ENCODE measurements at places on chromosomes 6 and 20. TPM values are rescaled to one million over a fixed set of nuclear protein-coding genes. Genes with fewer than 3 reads are reported as not detected.

The CRISP3 gene
- not detected for total RNA-seq

The PRRC2A gene
- 224 TPM for total RNA-seq

The PTPRK gene
- 13.8 TPM for total RNA-seq

The CCR6 gene
- 0.17 TPM for total RNA-seq

- H3K27ac ChIP-seq, result no peak overlapping the region
- no peak overlapping the region for H3K4me3 ChIP-seq
- H3K36me3 ChIP-seq, result no peaks in the 10 kb centered on the region
- DNase-seq, result no peak
- H3K27me3 ChIP-seq, result peaks cover 8% of the 10 kb centered on the region
Observed at GRCh38 chr20:23649830-23650417, 12.2 kb upstream of the CST3 start.

- H3K27me3 ChIP-seq, result no peaks in the 10 kb centered on the region
- peak; percentile 76 for DNase-seq
- peaks cover 17% of the 10 kb centered on the region for H3K36me3 ChIP-seq
- H3K4me3 ChIP-seq, result peak overlapping the region; percentile 91
Observed at GRCh38 chr6:160520043-160520904, 143.8 kb downstream of the LPA start.

- H3K27ac ChIP-seq, result no peak overlapping the region
- DNase-seq, result no peak
- no peaks in the 10 kb centered on the region for H3K36me3 ChIP-seq
- no peaks in the 10 kb centered on the region for H3K4me1 ChIP-seq
Observed at GRCh38 chr6:56790414-56790813, 147.7 kb upstream of the DST start.

The TP53TG5 gene
- total RNA-seq, result not detected

DNA sequence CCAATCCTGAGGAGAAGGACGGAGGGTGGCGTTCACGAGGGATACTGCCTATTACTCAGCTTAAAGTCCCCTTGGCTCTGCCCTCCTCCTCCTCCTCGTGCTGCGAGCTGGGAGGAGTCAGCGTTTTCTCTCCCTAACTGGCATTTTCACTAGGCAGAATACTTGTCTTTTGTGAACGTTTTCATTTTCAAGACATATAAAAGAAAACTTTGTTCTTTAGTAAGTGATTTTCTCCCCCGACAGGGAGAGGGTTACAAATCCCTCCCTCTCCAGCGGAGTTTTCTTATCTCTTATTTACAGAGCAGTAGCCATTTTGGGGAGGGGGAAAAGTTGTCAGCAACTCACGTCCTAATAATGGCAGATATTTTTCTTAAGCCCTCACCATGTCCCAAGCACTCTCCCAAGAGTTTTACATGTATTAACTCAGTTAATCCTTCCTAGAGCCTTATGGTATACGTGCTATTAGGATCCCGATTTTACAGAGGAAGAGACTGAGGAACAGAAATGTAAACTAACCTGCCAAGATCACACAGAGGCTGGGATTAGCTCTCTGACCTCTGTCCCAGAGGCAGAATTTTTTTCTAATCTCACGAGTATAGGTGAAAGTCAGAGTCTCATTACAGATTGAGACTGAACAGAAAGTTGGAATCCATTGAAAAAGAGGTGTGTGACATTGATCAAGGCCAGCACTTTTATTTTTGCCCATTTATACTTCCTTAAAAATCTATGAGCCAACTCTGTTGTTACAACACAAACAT, 30.0 kb upstream of the ZNF217 start:
- no peaks in the 10 kb centered on the region for H3K27me3 ChIP-seq
- no peak for DNase-seq
- peak overlapping the region; percentile 81 for H3K27ac ChIP-seq

DNA sequence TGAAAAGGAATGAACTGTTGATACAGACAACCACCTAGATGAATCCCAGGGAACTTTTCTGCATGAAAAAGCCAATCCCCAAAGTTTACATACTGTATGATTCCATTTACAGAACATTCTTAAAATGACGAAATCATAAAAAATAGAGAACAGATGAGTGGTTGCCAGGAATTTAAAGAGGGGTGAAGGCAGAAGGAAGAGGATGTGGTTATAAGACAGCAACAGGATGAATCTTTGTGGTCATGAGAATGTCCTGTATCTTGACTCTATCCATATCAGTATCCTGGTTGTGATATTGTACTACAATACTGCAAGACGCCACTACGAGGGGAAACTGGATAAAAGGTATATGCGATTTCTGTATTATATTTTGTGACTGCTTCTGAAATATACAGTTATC, 70.1 kb upstream of the EMILIN3 start:
- H3K4me1 ChIP-seq, result peaks cover 26% of the 10 kb centered on the region
- H3K4me3 ChIP-seq, result peak overlapping the region; percentile 73
- peak overlapping the region; percentile 68 for H3K27ac ChIP-seq
- DNase-seq, result no peak

Measured in natural killer cell treated with Interleukin-12 subunit alpha and Interleukin-12 subunit beta and Interleukin-15 and Interleukin-18, amount 100 ng/mL, for 72 hours (primary cell).